ENCODE measurements at places on chromosomes 6 and 20.

- DNase-seq: no peak
These were observed 63.5 kb upstream of the VSTM2L start for GRCh38 chr20:37839432-37839827.

- no peak for DNase-seq
These were observed 73.0 kb downstream of the SASH1 start for GRCh38 chr6:148415511-148416260.

DNA sequence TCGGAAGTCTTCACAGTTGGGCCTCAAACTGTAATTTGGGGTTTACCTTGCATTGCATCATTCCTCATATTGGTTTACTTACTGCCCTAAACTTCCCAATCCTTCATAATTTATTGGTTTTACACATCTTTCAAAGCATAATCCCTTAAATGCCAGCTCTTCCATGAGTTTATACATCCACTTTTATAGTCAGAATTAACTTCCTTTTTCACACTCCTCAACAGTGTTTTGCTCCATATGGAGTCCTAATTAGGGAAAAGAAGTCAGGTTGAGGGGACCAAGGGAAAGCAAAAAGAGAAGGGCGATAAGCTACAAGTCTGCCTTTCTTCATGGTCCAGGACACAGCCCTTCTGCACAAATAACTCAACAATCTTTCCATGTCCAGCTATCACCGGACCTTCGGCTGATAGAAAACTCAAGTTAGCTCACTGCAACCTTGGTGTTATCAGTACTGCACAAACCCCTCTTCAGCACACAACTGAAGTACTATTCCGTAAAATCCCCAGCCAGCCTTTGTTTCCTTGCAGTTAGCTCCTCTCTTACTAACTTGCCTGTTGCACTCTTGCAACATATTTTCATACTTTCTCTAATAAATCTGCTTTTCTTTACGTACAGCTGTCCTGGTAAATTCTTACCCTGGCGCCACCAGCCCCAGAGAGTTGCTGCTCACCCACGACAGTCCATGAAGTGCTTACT lies 2.0 kb downstream of the EEF1E1 start:
- no peak for DNase-seq

DNA sequence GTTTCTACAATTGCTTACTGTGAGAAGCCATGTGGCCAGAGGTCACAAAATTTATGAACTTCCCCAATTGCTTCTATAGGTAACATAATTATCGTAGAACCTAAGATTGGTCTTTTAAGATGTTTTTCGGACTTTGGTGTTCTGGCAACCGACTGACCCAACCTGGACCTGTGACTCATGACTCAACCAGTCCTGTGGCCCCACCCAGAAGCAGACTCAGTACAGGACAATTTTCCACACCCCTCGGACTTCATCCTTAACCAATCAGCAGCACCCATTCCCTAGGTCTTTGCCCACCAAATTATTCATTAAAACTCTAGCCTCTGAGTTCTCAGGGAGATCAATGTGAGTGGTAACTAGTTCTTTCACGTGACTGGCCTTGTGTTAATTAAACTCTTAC lies 26.4 kb upstream of the AKAP12 start:
- no peak for DNase-seq

DNA sequence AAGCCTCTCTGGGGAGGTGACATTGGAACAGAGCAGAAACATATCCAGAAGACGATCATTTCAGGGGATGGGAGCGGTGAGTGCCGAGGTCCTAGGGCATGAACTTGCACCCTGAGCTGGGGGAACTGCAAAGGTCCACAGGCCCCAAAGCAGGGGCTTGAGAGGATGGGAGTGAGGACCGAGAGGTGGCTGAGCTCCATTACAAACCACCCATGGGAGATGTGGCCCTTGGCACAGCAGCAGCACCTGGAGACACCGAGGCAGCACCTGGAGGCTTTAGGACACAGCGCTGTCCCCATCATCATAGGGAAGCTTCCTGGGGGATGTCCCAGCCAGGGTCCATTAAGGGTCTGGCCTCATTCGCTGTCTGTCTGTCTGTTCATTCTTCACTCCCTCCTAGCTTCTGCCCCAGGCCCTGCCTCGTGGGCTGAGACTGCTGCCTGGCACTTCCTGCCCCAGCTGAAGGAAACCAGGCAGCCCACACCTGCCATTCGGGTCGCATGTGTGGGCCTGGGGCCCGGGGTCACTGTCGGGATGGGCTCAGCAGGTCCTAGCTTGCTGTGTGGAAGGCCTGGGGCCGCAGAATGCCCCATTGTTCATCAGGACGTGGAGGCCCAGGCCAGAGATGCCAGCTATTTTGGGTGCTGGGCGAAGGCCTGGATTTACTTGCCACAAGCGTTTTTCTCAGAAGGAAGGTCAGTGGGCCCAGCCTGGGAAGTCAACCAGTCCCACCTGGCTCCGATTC lies 42.8 kb upstream of the STX16 start:
- no peak for DNase-seq

DNA sequence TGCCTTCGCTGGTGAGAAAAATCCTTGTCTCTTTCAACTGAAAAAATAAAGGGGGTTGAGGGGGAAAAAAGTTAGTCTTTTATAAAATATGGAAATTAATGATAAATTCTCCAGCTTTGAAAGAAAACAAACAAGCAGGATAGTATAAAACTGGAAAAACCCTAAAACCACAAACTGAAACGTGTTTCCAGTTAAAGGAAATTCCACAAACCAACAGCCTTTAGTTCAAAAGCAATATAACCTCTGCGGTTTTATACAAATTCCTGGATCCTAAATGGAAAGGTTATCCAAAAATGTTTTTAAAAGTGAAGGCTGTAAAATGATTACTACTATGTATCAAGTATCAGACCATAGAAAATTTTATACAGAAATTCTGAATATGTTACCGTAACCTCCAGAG lies 55.6 kb downstream of the BMP5 start:
- DNase-seq: no peak

- DNase-seq: no peak
These were observed 187.7 kb downstream of the UST start for GRCh38 chr6:148934539-148934938.

GRCh38 chr6:46772016-46772415 lies 21.2 kb upstream of the MEP1A start:
- DNase-seq: no peak

GRCh38 chr6:56744528-56744927 lies 101.8 kb upstream of the DST start:
- DNase-seq: no peak

DNA sequence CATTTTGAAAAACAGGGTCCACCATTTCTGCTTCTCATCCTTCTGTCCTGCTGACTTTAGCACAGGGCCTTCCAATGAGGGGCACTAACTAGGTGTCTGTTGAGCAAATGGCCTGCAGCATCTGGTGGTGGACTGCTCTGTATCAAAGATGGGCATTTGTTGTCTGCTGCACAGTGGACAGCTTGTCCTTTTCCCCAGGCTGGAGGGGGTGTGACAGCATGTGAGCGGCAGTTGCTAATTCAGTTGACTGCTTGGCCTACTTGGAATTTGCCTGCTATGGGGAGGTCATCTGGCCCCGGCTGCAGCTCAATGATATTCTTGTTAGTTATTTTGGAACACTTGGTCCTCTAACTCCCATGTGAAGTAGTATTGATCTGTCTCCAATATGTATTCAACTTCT lies 93.7 kb downstream of the SH3BGRL2 start:
- no peak for DNase-seq

DNA sequence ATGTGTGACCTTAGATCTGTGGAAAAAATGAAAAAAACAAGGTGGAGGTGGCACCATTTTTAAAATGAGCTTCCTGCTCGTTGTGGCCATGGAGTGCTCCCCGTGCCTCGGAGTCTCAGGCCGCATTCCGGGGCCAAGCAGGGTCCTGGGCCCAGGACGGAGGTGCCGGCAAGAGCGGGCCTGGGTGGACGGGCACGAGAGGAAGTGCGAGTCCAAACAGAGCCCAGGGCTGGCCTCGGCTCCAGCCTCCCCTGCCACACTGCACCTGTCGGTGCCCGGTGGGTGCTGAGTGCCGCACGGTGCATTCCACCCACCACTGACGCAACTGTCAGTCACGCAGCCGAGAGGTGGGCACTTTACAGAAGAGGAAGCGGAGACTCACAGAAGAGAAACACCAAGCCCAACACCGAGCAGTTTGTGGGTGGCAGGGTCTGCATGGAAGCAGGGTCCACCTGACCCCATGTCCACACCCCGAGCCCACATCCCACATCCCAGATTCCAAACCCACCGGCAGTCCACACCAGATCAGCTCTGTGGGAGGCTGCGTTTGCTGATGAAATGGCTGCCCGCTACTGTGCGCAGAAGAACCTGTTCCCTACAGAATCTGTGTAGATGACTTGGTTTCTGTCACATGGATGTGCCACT lies 97.7 kb downstream of the PSMB1 start:
- DNase-seq: no peak

DNA sequence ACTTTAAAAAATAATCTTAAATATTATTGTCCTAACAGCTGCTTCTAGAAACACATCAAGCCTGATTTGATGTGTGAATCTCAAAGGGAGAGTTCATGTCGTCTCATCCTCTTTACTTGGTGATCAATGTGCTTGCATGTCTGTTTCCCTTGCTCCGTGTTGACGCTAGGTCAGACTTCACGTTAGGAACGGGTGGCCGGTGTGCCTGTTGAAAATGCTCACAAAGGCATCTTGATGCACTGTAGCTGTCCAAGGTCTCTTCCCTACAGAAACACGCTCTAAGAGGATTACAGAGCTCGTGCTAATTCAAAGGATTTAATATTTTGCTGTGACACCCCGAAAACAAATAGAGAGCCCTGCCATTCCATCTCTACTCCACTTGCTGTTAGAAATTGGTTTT lies 84.6 kb downstream of the ID4 start:
- no peak for DNase-seq

DNA sequence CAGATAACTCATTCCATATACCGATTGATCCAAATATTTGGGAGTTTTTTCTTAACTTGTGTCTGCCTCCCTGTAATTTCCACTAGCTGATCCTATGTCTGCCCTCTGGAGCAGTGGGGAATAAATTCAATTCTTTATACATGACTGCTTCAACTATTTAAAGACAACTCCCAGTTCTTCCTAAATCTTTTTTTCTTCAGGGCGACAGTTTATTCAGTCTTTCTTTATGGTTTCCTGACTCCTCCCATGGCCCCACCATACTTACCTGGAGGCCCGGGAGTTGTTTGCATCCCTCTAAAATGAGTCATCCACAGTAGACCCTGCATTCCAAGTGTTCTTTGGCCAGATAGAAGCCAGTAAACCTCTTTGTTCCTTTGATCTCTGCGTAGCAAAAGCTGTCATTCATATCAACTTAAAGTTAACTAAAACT lies 73.6 kb downstream of the LCA5 start:
- DNase-seq: no peak
